ENCODE measurements at places on chromosomes 1 and 21.

DNA sequence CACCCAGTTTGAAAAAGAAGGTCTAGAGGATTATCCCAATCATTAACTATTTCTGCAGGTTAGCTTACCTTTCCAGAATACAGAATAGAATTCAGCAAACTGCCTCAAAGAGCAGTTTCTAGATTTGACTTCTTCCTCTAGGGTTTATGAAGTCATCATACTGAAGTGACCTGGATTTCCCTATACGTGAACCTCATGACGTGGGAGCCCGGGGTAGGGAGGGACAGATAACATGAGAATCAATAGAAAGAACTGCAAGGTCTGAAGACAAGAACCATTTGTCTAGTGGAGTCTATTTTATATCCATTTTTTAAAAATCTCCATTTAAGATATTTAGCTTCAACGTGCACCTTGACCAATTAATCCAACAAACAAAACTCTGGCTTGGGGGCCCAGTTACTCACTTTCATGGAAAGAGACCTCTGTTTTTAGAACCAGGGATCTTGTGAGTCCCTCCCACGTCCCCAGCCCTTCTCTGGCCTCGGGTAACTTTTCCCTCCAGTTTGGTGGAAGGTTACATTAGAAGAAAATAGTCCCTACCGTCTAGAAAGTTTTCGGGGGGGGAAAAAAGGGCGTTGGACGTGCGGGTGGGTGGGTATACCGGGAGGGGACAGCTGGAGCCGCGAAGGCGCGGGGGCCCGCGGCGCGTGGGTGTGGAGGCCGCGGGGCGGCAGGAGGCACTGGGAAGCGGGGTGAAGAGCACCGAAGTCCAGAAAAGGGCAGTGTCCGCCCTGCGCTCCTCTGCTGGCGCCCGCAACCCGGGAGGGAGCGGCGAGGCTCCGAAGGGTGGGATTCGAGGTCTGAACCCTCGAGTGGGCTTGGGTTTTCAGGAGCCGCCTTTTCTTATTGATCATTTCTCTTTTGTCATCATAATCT lies 13.8 kb upstream of the POGZ start:
- no peak for DNase-seq

GRCh38 chr1:178498896-178499675 lies 2.3 kb upstream of the CLEC20A start:
- DNase-seq = no peak

- DNase-seq = peak; percentile 26
Measured at GRCh38 chr1:42142894-42143675, 10.1 kb upstream of the GUCA2B start.

GRCh38 chr1:78676347-78676982 lies 26.8 kb downstream of the IFI44 start:
- DNase-seq = peak; percentile 65

- DNase-seq = peak; percentile 17
Measured at GRCh38 chr21:35563885-35564451, 496.4 kb downstream of the SETD4 start.

- no peak for DNase-seq
Measured at GRCh38 chr1:179591592-179592580, at the start of gene TDRD5. TDRD5 (plus strand) TSS chr1:179591832; CDS start chr1:179592616, 784 bp downstream.

DNA sequence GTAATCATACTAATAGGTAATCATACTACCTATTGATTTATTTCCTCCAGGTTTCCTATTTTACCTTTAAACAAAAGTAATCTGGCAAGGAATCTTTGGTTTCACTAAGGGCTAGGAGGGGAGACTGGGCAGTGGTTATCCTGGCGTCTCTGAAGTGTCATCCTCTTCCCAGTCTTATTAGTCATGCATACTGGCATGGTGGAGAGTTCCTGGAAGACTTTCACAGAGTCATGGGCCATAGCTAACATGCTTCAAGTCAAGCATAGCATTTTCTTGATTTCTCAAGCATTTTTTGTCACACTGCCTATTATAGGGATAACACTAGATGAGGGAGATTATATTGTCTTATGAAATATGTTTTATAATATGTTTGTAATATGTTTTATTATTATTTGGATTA lies 64.0 kb upstream of the ASB17 start:
- DNase-seq = no peak

GRCh38 chr1:209620487-209620884 lies 31.7 kb downstream of the LAMB3 start:
- DNase-seq = no peak

DNA sequence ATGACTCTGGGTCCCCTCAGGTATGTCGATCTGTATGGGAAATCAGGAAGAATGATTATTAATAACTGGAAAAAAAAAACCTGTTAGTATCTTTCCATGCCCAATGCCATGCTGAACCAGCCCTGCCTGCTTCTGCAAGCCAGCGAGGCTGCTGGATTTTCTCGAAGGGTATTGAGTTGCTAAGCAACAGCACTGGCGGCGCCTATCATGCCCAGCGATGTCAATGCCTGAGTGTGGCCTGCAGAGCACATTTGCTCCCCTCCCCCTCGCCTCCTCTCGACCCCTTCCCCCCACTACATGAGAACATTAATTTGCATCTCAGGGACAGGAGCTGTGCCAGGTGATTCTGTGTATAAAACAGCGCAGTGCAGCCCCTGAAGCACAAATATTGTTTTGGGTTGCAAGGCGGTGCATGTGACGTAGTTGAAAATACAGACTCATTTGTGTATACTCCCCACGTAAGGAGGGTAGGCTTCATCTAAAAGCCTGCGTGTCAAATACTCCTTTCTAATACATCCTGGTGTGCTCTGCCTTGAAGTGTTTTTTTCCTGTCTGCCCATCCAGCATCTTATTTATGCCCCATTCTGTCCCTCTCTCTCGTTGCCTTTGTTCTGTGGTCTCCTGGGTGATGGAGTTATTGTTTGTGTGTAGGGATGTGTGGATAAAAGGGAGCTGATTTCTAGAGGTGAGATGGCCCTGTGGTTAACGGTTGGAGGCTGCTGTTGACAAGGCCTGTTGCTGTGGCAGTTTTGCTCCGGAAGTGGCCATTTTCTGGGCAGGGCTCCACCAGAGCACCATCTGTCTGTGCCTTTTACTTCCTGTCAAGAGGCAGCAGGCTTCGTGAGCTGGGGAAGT lies 32.7 kb upstream of the ATP5PO start:
- DNase-seq = peak; percentile 93

All from NCI-H1105 treated with DMSO at 0.1 percent for 48 hours (cell line).